ENCODE measurements at places on chromosomes 11 and 22.

- DNase-seq = no peak
Measured at GRCh38 chr22:19292458-19293230, 1.1 kb upstream of the CLTCL1 start.

- DNase-seq = no peak
Measured at GRCh38 chr11:101870510-101870909, 44.3 kb upstream of the CEP126 start.

- DNase-seq = no peak
Measured at GRCh38 chr11:75326439-75326810, 25.0 kb downstream of the ARRB1 start.

GRCh38 chr11:106848526-106848925 lies 169.8 kb downstream of the GUCY1A2 start:
- no peak for DNase-seq

DNA sequence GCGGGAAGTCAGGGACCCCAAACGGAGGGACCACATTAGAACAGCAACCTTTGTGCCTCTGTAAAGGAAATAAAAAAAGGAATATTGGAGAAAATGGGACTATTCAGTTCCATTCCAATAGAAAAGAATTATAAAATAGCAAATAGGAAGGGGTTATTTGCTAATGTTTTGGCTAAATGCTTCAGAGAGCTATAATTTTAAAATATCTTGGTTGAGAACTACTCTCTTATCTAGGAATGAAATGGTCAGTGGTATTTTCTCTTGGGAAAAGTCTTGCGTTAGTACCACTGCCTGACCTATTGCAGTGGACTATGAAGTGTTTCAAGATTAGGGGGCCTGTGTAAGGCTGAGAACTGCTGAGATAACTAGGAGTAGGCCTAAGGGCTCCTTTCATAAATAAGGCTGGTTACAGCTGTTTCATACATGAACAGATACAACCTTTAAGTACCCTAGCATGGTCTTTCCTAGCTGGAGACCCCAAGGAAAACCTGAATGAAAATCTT lies 6.9 kb upstream of the WEE1 start:
- DNase-seq = no peak

DNA sequence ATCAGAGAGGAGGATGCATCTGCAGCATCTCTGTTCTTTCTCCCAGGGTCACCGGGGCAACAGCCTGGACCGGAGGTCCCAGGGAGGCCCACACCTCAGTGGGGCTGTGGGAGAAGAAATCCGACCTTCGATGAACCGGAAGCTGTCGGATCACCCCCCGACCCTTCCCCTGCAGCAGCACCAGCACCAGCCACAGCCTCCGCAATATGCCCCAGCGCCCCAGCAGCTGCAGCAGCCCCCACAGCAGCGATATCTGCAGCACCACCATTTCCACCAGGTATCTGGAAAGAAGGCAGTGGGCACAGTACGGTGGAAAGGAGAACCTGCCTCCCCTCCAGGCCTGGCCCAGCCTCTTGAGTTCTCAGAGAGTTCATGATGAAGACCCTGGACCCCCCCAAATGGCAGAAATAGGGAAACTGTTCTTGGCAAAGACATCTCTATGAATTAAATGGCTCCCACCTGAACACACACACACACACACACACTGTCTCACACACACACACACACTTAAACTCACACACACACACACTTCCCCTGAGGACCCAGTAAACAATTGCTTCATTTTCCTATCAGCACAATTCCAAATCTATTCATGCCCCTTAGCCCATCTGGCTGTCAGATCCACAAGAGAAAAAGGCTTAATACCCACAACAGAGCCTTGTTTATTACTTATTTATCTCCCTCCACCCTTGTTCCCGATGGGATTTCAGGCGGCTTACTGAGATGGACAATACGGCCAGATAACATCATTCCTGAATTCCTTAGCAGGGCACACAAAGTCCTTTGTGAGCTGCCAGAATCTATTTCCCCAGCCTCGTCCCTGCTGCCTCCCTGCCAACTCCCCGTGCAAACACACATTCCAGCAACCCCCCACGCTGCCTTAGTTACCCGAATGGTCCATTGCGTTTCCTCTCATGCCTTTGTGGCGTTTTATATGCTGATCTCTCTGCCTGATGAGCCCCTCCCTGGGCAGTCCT lies 8.1 kb downstream of the TMA7B start:
- DNase-seq = no peak

GRCh38 chr22:20520093-20520511 lies 12.7 kb downstream of the MED15 start:
- DNase-seq = no peak

DNA sequence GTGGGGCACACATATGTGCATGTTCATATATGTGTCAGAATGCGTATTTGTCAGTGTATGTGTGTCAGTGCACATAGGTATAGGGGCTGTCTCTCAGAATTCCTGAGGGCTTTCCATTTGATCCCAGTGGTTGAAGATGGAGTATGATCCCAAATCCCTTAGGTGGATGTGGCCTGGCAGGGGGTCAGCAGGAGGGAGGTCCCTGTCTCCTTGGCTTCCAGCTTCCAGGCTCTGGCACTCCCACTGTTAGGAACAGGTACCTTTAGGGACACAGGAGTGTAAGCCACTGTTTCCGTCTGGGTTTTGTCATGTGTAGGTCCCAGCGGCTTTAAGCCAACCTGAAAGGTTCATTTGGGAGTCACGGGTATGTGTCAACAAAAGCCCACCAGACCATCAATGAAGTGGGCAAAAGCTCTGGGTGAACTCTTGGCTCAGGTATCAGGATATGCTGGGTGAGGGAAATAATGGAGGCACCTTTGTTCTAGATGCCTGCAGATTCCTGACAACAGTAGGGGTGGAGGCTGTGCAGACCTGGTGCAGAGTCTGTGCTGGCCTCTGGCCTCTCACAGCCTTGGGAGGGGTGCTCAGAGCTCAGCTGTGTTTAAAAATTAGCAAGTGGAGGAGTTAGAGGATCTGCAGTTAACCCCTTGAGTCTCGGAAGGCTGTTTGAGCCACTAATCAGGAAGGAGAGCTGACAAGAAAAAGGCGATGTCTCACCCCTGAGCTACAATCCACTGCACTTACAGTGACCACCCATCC lies 9.0 kb downstream of the KCNQ1OT1 start:
- no peak for DNase-seq

DNA sequence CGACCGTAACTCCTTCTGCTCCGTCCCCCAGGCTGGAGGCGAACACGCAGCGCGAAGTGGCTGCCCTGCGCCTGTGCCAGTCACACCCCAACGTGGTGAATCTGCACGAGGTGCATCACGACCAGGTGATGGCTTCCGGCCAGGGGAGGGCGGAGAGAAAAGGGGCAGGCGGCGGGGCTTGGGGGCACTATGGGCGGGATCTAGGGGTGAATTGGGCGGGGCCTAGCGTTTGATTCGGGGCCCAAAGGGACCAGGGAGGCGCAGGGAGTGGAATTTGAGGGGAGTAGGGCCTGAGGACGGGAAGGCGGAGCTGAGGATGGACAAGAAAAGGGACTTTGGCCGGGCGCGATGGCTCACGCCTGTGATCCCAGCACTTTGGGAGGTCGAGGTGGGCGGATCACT lies 9.7 kb downstream of the RPS6KA4 start:
- DNase-seq = no peak

DNA sequence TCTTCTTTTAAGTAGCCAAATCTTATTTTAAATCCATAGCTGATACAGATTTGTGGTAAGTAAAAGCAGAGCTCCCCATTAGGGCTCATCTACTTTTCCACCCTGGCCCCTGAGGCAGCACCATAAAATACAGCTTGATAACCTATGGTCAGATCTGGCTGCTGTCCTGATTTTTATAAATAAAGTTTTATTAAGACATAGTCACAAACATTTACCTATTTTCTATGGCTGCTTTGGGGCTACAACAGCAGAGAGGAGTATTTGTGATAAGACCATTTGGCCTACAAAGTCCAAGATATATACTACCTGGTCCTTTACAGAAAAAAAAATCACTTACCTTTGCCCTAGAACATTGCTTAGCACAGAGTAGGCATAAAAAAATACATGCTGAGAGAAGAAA lies 200.0 kb upstream of the SEZ6L start:
- no peak for DNase-seq

GRCh38 chr11:216081-216974 lies 8.8 kb downstream of the RIC8A start:
- DNase-seq = no peak

DNA sequence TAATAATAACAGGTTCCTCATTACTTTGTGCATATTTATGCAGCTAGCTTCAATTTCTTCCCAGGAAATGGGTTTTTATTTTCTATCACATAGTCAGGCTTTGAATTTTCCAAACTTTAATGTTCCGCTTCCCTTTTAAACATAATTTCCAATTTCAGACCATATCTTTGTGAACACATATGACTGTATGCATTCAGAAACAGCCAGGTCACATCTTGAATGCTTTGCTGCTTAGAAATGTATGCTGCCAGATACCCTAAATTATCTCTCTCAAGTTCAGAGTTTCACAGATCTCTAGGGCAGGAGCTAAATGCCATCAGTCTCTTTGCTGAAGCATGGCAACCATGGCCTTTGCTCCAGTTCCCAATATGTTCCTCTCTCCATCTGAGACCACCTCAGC lies 2203.8 kb downstream of the LRRC4C start:
- no peak for DNase-seq

DNA sequence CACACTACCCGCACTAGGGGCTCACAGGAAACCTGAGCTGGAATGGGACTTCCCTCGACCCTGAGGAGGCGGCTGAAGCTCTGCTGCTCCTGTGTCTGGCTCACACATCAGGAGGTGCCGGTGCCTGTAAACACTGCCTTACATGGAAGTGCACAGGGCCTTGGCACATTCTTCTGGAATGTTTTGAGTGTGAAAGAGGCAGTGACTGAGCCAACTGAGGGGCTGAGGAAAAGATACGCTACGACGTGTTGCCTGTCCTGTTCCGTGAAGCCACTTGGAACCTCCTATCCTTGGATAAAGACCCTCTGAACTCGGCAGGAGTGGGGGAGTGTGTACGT lies 10.5 kb downstream of the TXN2 start:
- DNase-seq = no peak

DNA sequence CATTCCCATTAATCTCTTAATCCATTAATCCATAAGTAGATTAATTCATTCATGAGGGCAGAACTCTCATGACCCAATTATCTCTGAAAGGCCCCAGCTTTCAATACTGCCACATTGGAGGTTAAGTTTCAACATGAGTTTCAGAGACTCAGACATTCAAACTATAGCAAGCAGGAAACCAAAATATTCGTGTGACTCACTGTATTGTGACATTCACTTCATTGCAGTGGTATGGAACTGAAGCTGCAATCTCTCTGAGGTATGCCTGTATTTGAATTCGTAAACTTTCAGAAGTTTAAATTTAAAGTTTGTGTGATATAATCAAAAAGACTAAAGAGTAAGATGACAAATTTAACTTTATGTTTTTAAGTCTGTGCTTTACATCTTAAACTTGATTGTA lies 2.9 kb upstream of the OR52J3 start:
- no peak for DNase-seq

DNA sequence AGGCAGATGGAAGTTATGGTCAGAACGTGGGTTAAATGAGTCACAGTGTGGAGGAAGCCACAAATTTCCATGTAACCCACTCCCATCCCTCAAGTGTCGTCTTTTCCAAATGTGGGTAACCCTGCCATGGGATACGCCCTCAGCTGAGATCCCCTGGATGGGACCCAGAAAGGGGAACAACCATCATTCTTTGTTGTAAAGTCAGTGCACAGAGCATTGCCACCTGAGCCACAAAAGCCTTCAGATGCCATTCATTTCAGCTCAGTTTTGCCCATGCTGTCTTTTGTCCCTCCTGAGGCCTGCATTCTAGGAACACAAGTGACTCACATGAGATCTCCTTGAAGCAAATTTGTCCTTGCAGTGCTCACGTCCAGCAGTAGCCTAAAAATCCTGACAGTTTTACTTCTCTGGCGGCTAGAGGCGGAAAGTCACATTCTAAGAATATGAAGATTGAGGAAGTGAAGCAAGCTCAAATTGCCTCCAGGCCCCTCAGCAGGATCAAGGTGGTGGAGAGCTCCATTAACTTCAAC lies 30.6 kb downstream of the MMP13 start:
- DNase-seq = no peak

GRCh38 chr22:24153959-24154358 lies 27.3 kb upstream of the SUSD2 start:
- no peak for DNase-seq

- DNase-seq = no peak
Measured at GRCh38 chr11:665062-665703, 28.1 kb downstream of the DRD4 start.

DNA sequence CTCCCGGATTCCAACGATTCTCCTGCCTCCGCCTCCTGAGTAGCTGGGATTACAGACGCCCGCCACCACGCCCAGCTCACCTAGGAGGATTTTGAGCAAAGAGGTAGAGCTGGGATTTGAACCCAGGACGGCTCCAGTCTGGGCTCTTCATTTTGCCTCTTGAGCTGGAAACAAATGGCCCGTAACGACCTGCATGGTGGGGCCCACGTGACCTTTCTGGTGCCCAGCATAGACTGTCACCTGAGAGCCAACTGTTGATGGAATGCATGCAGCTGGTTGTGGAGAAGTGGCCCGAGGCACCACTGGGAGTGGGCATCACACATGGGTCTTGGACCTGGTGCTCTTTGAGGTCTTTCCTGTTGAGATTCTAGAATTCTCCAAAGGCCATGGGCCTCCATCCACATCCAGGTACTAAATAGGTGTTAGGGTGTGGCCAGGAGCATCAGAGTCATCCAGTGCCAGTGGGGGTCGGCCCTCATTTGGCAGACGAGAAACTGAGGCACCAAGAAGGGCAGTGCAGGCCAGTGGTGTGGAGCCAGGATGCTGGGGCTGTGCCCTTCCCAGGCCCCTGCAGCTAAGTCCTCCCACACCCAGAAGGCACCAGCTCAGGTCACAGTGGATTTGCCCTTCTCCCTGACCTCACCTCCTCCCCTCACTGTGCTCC lies 3.9 kb downstream of the ATF4 start:
- no peak for DNase-seq
